Activated T-cell treated with anti-CD3 and anti-CD28 coated beads for 4 hours (primary cell): ENCODE measurements at places on chromosomes 3 and 15.

DNA sequence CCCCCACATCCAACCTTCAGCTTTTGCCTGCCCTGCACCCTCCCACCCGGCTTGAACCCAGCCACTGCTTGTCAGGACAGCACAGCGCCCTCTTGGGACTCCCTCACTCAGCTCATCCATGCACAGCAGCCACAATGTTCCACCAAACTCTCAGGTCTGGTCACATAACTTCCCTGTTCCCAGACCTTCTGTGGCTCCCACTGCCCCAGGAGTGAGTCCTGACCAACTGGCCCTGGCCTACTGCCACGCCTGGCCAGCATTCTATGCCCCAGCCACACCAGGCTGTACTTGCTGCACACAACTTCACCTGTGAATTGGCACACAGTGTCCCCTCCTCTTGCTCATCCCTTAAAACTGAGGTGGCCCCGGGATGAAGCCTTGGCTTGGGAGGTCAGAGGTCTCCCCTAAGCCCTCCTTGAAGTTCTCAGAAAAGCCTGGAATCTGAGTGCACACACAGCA lies 21.0 kb downstream of the PLXNB1 start:
- no peak for DNase-seq

- DNase-seq = no peak
Observed at GRCh38 chr15:72535911-72536310, 61.8 kb downstream of the ARIH1 start.

DNA sequence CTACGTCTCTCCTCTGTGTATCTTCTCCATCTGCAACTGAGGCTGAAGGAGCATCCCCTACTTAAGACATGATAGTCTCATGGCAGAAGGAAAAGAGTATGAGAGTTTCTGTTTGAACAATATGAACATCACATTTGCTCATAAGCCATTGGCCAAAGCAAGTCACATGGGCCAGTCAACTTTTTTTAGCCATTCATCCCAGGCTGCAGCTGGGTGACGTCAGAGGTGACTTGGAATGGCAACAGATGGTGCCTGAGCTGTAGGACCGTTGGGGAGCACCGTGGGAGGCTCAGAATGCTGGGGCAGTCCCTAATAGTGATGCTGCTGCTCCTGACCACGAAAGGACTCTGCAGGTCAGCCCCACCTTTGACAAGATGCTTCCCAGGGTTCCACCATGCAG lies 58.7 kb downstream of the CRTC3 start:
- DNase-seq = no peak

GRCh38 chr3:148208975-148209374 lies 488.7 kb upstream of the AGTR1 start:
- no peak for DNase-seq

GRCh38 chr3:99683876-99684275 lies 45.5 kb downstream of the COL8A1 start:
- no peak for DNase-seq
